ENCODE measurements at places on chromosomes 2 and 18.
A peak's percentile ranks its signal among the peaks of the same experiment; 100 is the strongest.

GRCh38 chr2:32719933-32720716 lies 92.3 kb downstream of the TTC27 start:
- no peak for DNase-seq

GRCh38 chr2:175984846-175985245 lies 17.2 kb downstream of the LNPK start:
- no peak for DNase-seq

GRCh38 chr2:188349019-188349418 lies 57.3 kb downstream of the GULP1 start:
- DNase-seq = no peak

DNA sequence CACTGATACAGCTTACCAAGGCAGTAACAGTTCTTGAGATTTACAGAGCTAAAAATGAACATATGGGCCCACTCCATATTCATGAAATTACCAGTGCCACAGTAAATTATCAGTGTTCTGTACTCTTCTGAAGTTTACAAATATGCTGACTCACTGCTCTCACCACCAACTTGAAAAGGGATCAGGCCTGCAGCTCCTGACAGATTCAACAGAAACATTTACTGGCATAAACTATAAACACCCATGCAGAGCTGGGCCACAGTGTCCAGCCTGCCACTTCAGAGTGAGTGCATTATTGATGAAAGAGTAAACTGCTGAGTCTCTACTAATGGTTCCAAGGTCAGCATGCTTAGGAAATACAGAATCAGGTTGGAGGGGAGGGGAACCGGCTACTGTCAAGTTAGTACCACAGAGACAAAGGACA lies 83.1 kb downstream of the FARSB start:
- DNase-seq = no peak

DNA sequence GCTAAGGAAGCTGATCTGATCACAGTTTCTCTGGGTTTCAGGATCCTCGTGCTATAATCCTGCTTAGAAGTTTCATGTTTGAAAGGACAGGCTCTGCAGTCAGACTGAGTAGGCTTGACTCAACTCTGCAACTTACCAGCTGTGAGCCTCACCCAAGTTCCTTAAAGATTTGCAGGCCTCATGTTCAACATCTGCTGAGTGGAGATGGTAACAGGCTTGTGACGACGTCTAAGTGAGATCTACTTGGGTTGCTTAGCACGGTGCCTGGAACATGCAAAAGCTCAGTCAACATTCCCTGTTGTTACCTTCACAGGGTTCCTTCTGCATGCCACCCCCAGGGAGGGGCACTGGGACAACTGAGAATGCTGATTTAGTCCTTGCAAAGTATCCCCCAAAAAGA lies 164.2 kb downstream of the C1D start:
- no peak for DNase-seq

DNA sequence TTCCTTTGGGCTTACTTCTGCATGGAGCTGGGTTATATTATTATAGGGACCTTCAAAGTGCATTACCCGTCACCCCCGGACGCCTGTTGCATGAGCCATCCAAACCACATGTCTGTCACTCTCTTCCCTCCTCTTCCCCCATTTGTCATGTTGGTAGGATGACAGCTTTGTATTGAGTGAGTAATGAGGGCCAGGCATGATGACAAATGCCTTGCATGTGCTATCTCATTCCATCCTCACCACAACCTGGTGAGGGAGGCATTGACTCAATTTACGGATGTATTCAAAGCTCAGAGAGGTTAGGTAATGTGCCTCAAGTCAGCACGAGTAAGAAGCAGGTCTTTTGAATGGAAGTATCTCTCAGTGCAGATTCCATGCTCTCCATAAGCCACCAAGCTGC lies 510.5 kb upstream of the TNP1 start:
- DNase-seq = no peak

DNA sequence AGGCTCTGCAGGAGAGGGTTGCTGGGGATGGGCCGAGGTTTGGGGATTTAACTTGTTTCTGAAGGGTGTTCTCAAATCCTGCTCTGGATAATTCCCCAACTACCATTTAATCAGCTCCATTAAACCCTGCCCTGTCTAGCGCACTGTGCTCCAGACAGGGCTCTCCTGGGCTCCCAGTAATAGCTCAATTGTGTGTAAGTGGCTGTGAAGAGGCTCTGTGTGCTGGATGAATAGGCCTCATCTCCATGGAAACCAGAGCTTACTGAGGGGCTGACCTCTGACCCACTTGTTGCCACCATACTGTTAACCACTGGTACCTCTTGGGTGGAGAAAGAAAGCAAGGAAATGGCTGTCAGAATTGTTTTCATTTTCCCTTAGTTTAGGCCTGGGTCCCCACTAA lies 92.9 kb downstream of the TGOLN2 start:
- no peak for DNase-seq

DNA sequence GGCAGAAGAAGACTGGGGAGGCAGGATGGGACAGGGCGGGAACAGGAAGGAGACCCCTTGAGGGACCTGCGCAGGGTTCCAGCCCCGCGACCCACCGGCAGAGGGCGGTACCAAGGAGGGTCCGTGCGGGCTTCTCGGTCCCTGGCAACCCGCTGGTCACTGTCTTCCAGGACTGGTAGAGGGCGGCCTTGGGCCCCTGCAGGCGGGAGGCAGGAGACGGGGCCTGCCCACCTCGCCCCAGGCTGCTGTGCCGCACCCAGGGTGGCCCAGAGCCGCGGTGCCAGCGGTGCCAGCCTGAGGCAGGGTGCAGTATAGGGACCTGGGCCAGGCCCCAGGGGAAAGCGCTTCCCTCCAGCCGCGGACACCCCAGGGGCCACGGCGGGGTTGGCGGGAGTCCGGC lies 34.5 kb downstream of the NEURL3 start:
- DNase-seq = peak; percentile 14

GRCh38 chr2:164538240-164538866 lies 82.9 kb downstream of the GRB14 start:
- DNase-seq = peak; percentile 15

- no peak for DNase-seq
These were observed 103.7 kb downstream of the HS6ST1 start for GRCh38 chr2:128214866-128215460.

- no peak for DNase-seq
These were observed 262.1 kb downstream of the GALNT13 start for GRCh38 chr2:154133823-154134222.

DNA sequence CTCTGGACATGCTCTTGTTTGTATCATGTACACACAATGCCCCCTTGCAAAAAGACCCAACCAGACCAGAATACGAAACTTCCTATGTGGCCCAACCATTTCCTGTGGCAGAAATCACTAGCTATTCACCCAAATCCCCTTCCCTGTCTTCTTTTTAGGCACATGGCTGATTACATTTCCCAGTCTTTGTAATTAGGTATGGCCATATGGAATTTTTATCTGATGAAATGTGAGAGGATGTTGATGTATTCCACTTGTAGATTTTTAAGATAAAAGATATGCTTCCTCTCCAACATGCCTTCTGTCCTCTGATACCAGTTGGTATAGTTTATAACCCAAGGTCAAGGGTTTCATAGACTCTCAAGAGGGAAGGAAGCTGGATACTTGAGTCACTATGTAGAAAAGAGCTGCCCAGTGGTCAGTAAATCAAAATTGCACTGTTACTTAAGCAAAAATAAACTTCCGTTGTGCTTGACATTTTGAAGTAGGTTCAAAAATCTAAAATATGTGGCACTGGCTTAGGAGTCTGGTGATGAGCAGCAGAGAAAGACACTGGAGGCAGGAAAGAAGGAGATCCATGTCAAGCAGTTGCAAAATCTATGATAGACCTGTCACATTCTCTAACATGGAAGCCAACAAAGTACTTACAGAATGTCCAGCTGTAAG lies 297.4 kb downstream of the SMAD2 start:
- DNase-seq = no peak

DNA sequence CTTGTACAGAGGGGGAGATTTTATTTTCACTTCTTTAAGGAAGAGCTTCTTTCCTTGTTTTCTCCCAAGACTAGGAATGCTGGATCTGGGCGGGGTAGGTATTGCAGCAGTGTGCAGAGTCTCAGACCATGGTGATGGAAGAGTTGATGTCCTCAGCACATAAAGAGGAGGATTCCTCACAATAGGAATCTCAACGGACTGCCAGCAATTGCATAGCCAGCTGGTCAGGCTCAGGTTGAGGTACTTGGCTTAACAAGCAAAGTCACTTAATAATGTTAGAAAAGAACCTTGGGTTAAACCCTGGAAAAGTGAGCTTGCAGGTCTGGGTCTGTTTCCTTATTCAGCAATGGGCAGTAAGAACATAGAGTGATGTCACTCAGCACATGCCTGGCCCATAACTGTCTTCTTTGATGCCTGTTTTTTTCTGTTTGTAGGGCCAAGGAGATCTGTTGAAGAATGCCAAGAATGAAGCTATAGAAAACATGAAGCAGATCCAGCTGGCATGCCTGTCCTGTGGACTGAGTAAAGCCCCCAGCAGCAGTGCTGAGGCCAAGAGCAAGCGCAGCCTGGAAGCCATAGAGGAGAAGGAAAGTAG lies 342.1 kb downstream of the PLCL1 start:
- no peak for DNase-seq

- DNase-seq = no peak
These were observed 55.8 kb upstream of the RMDN2 start for GRCh38 chr2:37869304-37869703.

GRCh38 chr2:45177870-45178269 lies 168.6 kb upstream of the SIX2 start:
- peak; percentile 53 for DNase-seq

GRCh38 chr2:70935468-70936164 lies at the start of gene ATP6V1B1:
ATP6V1B1 (plus strand) TSS chr2:70935900; CDS start chr2:70935955, 55 bp downstream.
- DNase-seq = no peak

GRCh38 chr2:205682239-205682970 lies at the start of gene NRP2:
NRP2 (plus strand) TSS chr2:205682501; CDS start chr2:205683291, 790 bp downstream.
- peak; percentile 75 for DNase-seq

- DNase-seq = peak; percentile 23
These were observed 32.7 kb downstream of the ALMS1 start for GRCh38 chr2:73418343-73418742.

Measured in putamen (tissue), 1 donor.